ENCODE measurements at places on chromosomes 2 and 18.
A peak's percentile ranks its signal among the peaks of the same experiment; 100 is the strongest.

DNA sequence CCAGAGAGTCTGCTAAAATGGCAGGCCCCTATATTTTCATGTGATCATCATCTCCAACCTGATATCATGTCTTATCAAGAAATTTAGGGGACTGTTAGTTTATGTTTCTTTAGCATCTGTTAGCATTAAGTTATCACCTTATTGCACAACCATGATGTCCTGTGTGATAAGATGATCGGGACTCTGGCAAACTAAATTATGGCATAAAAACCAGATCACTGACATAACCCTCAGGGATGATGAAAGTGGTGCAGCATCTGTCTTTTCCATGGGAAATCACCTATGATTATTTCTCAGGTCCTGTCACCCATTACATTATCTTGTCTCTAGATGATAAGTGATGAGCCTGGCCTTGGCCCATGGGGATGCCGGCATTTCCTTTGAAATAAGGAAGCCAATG is 458.6 kb upstream of the DCC start:
- no peak for DNase-seq

DNA sequence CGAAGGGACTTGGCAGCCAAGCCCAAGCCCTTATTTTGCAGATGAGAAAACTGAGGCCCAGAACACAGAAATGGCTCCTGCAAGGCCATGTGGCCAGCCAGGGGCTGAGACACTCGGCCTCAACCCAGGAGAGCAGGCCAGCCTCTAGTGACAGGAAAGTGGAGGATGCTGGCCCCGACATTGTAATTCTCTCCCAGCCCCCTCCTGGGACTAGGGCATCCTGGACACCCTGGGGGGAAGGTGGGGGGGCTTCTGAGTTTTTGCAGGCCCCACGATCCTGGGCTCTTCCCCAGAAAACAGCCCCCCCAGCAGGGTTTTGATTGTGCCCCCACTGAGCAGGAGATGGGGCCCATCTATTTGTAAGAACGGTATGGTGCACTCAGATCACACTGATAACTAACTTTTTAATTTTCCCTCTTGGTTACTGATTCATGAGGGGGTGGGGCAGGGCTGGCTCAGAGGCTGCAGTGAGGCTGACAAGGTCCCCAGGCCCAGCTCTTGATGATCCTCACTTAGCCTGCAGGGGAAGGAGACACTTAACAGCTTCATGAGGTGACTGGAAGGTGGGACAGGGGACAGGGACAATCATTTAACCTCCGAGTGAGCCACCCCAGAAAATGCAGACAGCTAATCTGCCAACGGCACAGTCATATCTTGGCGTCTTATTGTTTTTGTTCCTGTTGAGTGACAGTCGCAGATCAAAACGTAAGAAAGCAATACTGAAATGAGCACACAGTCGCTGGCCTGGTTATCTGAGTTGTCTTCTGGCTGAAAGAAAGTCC is 18.9 kb downstream of the SMAD7 start:
- no peak for DNase-seq

DNA sequence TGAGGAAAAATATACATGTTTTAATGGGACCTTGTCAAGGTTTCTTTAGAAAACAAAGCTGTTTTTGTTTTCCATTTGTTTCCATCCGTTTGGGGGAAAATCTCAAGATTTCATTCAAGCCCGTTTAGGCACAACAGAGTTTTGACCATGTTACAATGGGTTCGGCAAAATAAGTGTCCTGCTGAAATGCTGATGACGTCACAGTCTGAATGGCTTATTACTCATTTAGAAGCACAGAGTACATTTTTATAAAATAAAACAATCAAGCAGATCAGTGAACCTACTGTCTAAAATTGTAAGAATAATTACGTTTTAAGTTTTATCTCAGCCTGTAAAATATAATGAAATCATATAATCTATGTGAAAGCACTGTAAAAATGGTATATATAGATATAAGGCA is 174.2 kb downstream of the MYT1L start:
- no peak for DNase-seq

GRCh38 chr2:238820916-238821315 is 27.0 kb upstream of the TWIST2 start:
- no peak for DNase-seq

DNA sequence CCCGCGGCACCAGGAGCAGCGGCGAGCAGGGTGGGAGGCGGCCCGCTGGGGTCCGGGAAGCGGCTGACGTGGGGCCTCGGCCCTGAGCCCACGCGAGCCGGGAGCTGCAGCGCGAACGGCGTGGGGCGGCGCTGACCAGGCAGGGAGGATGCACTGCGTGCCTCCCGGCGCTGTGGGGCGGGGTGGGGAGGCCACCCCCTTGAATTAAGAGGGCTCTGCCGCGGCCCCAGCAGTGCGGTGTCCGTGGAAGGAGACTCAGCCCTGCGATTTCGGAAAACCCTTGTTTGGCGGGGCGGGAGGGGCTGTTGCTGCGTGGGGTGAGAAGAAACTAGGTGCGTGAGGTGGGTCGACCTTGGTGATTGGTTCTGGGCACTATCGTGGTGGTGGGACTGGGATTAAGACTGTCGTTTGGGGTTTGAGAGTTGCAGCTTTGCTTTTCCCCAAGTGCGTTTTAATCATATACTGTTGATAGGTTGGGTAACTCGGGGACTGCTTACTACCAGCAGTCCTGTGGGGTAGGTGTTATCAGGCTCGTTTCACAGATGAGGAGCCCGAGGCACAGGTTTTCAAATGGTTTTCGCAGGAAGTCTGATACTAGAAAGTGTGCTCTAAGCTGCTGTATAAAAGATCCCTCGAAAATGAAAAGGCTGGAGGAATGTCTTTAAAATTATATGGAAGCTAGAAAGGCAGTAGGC is 722 bp downstream of the ACSL3 start:
- peak; percentile 25 for DNase-seq

DNA sequence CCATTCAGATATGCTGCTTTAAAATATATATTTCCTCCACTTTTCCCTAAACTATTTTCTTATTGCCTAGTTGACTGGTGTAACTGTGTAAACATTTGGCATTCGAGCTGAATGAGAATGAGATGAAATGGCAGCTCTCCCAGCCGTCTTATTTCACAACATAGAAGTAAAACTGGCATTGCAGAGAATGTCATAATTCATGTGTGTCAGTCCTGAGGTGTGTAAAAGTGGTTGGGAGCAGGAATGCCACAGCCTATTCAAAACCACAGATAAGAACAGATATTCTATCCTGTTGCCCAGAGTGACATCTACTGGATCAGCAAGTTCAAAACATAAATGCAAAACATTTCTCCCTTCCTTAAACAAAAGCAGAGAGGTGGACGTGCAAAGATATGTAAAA is 565.5 kb upstream of the CHAC2 start:
- no peak for DNase-seq

DNA sequence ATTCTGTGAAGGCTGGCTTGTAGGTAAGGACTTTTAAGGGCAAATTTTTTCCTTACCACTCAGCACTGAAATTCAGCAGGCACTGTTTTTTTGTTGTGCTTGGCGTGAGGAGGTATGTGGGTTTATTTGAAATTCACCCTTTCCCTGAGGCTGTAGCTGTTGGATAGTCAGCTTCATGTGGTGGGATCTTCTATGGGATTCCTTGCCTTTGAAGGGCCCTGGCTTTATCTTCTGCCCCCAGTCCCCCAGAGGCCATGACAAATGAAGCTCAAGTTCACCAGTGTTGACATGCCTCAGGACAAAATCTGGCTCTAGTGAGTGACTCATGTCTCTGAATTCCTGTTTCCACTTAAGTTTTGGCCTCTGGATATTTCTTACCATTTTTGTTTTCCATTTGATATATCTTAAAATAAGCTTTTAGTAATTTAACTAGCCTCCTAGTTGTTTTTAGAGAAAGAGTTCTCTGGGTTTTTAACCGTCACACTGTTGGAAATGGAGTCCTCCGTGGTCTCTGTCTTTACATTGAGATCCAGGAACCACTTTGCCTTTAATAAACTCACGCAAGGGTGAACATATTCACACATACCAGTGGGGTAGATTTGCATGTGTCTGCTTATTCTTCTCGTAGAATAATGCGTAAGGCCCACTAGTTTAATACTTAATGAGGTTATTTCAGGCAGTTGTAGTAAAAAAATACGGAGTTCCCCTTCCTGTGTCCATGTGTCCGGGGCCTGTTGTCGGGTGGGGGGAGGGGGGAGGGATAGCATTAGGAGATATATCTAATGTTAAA is 211.1 kb upstream of the FAM98A start:
- DNase-seq: no peak

GRCh38 chr2:65240657-65241056 is 13.0 kb downstream of the ACTR2 start:
- no peak for DNase-seq

DNA sequence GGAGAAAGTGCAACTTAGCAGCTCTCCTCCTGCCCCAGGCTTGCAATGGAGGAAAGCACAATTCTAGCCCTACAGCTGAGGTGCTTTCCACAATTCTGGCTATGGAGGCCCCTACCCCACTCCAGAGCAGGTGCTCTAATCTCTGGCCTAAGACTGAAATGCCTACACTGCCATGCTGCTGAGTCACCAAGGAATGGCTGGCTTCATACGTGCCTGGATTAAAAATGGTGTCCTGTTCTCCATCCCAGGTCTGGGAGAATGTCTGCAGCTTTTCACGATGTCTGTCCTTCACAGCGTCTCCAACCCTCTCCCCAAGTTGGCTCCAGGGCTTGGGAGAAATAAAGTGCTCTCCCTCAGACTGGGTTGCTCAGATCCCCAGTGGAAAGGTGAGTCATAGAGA is 48.5 kb downstream of the MBOAT2 start:
- DNase-seq: no peak

- no peak for DNase-seq
Observed at GRCh38 chr18:34364699-34365098, 140.0 kb upstream of the NOL4 start.

DNA sequence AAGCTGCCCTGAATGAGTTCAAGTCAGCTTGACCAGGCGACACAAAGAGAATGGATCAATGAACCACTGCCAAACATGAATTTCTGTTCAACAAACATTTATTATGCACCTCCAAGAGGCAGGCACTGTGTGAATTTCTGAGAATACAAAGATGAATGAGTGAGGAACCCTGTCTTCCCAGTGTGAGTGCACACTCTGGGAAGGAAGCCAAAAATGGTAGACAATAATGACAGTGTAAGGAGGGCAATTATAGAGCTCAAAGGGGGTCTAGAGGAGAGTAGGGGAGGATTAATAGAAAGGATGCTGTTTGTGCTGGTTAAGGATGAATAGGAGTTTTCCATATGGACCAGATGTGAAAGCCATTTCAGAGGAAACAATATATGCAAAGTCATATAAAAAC is 213.4 kb downstream of the DCC start:
- DNase-seq: no peak

- DNase-seq: no peak
Observed at GRCh38 chr2:128798502-128799283, 480.0 kb upstream of the HS6ST1 start.

DNA sequence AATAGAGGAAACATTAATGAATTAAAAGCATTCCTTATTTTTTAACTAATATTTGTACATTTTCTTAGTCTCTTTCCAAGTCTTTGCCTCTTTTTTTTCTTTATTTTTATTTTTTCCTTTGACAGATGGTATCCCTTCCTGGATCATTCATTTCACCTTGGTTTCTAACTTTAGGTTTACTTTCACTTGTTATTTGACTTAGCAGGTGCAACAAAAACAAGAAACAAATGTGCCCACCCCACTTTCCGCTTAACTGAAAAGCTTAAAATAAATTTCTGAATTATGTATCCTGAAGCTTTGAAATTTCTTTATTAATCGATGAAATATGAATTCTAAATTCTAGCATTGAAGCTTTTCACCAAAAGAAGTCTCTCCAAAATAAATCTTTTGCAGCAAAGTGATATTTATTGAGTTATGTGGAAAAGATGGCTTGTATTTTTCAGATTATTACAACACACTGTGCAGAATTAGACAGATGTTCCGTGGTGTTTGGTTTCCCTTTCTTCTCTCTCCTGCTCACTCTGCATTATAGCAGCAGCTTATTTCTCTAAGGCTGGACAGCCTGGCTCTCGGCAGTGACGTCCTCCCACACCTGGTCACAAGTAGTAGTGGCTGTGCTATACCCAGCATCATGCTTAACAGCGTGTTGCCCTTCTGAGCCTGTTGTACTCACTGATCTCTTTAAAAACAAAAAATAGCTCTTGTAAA is 99.1 kb upstream of the ZNF397 start:
- no peak for DNase-seq

- no peak for DNase-seq
Observed at GRCh38 chr2:139045524-139045923, 265.3 kb upstream of the NXPH2 start.

DNA sequence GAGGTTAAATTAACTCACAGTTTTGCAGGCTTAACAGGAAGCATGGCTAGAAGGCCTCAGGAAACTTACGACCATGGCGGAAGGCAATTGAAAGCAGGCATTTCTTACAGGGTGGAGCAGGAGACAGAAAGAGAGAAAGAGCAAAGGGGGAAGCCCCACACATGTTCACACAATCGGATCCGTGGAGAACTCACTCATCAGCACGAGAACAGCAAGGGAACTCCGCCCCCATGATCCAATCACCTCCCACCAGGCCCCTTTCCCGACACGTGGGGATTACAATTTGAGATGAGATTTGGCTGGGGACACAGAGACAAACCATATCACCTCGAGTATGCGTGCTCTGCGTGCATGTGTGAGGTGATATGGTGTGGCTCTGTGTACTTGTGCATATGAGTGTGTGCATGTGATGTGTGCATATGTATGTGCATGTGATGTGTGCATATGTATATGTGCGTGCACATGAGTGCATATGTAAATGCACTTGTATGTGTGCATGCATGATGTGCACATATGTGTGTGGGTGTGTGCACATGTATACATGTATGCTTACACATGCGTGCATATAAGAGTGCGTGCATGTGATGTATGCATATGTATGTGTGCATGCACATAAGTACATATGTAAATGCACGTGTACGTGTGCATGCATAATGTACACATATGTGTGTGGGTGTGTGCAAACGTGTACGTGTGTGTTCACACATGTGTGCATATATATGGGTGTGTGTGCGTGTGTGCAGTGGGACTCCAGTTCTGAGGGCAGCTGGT is 108.7 kb upstream of the HDAC4 start:
- DNase-seq: no peak

GRCh38 chr18:55314615-55315237 is 273.3 kb downstream of the TCF4 start:
- no peak for DNase-seq

DNA sequence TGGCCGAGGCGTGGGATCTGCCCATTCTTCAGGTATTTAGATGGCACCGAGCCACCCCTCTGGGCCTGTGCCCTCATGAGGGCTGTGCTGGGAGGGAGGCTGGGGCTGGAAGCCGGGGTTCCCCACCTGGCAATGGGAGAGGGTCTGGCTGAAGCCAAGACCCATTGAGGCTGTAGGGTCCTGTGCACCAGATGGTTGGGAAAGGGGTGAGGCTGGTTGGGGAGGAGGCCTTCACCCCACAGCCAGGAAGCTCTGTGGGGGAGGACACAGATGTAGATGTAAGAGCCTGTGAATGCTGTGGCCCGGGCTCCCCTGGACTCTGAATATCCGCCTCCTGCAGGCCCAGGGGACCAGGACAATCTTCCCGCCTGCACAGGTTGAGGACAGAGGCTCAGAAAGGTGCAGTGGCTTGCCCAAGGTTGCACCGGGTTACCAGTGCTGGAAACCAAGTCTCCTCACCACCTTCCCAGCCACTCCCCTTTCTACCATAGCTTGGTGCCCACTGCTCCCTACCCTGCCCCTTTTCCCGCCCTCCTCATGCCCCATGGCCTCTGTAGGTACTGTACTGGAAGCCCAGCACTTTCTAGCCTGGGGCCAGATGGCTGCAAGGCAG is 49.7 kb downstream of the PDCL3 start:
- no peak for DNase-seq
